ENCODE measurements at places on chromosomes 1 and 21.
A peak's percentile ranks its signal among the peaks of the same experiment; 100 is the strongest.

DNA sequence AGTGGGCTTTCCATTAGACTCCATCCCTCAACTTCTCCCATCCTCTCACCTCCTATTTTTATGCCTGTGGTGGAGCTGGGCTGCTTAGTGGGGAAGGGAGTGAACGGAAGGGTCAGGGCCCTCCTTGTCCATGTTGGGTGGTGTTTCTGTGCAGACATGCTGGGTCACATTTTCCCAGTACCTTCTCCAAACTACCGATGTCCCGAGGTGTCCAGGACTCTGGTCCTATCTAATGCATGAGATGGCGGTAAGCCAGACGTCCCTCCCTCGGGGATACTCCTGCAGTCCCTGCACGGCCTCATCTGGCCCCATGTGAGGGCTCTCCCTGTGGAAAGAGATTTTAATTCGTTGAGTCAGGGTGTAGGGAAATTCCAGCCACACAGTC, 61.0 kb downstream of the OBSCN start:
- no peak for DNase-seq

- no peak for DNase-seq
These were observed 85.6 kb downstream of the NKAIN1 start for GRCh38 chr1:31154000-31154631.

GRCh38 chr1:21378705-21379494, 61.0 kb upstream of the NBPF3 start:
- DNase-seq: no peak

DNA sequence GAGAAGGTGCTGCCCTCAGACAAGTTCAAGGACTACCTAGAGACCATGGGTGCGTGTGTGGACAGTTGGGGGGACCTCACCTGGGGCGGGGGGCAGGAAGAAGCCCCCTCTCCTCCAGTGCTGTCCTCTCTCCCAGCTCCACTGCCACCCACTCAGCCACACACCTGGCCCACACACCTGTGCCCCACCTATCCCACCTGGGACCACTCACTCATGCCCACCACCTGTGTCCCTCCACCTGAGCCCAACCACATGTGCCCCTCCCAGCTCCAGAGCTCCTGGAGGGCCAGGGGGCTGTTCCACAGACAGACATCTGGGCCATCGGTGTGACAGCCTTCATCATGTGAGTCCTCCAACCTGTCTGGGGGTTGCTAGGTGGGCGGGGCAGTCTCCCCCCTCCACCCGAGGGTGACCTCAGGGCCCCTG, 29.0 kb downstream of the TRIM11 start:
- DNase-seq: no peak

DNA sequence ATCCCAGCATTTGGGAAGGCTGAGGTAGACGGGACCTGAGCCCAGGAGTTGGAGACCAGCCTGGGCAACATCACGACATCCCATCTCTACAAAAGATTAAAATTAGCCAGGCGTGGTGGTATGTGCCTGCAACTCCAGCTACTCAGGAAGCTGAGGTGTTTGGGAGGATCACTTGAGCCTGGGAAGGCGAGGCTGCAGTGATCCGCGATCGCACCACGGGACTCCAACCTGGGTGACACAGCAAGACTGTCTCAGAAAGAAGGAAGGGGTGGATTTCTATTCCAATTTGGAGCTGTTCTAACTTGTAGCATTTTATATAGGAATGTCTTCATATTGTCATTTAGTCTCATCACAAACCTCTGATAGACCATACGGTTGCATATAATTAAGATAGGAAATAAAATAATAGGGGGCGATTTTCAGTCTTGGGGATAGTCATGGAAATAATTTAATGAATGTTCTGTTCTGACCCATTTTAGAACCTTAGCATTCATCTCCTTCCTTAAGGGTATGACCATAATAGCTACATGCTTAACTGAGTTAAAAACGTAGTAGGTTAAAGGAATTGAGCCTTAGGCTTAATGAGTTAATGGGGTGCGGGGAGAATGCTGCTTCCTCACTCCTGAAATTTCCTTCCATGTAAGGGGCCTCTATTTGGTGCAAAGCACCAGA, 93.1 kb downstream of the ADCY10 start:
- DNase-seq: peak; percentile 60

GRCh38 chr1:198491028-198491427, 49.5 kb downstream of the ATP6V1G3 start:
- DNase-seq: no peak
